ENCODE measurements at places on chromosomes 4 and X.
A peak's percentile ranks its signal among the peaks of the same experiment; 100 is the strongest.

DNA sequence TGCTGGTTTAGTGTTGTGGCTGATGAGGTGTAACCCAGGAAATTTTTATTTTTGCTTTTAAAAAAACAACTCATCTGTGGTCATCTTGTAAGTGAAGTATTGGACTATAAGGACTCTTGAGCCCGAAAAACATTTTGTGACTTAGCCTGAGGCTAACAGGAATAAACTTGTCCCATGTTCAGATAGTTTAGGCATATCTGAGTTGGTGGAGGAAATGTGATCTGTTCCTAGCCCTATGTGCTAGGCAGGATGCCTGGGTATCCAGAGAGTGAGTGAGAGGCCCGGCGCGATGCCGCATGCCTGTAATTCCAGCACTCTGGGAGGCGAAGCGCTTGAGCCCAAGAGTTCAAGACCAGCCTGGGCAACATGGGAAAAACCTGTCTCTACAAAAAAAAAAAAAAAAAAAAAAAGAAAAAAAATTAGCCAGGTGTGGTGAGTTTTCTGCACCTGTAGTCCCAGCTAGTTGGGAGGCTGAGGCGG lies 3.7 kb downstream of the SMS start:
- DNase-seq = no peak

DNA sequence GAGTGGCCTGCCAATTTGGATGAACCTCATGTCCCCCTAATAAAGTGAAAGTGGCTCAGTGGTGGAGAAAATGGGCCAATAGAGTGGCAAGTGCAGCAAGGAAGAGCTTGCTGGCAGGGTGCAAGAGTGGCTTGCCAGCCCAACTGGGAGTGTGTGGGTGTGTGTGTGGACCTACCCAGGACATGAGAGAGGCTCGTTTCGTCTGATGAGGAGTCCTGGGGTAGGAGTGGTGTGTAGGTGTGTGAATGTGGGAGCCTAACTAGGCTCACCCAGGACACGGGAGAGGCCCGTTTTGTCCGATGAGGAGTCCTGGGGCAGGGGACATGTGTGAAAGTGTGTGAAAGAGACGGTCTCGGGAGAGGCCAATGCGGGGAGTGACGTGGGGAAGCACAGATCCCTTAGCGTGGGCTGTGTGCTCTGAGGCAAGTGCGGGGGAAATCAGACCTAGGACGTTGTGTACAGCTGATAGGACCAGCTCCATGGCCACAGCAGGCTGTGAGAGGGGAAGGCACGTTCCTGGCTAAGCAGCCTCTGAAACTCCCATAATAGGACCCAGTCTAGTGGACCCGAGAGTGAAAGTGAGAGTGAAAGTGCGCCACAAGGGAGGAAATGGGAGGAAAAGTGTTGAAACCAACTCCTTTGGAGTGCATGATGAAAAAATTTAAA lies 5.3 kb downstream of the GAGE10 start:
- DNase-seq = peak; percentile 65

GRCh38 chrX:40177117-40177430 lies 79.3 kb upstream of the BCOR start:
- no peak for DNase-seq

GRCh38 chr4:126440297-126440696 lies 1125.5 kb downstream of the FAT4 start:
- no peak for DNase-seq

GRCh38 chrX:20254712-20255299 lies 11.9 kb downstream of the RPS6KA3 start:
- no peak for DNase-seq

DNA sequence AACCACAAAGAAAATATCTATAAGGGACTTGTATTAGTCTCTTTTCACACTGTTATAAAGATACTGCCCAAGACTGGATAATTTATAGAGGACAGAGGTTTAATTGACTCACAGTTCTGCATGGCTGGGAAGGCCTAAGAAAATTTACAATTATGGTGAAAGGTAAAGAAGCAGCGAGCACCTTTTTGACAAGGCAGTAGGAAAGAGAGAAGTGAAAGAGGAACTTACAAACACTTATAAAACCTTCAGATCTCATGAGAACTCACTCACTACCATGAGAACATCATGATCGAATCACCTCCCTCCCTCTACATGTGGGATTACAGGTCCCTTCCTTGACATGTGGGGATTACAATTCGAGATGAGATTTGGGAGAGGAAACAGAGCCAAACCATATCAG lies 856.0 kb downstream of the TRAM1L1 start:
- no peak for DNase-seq

DNA sequence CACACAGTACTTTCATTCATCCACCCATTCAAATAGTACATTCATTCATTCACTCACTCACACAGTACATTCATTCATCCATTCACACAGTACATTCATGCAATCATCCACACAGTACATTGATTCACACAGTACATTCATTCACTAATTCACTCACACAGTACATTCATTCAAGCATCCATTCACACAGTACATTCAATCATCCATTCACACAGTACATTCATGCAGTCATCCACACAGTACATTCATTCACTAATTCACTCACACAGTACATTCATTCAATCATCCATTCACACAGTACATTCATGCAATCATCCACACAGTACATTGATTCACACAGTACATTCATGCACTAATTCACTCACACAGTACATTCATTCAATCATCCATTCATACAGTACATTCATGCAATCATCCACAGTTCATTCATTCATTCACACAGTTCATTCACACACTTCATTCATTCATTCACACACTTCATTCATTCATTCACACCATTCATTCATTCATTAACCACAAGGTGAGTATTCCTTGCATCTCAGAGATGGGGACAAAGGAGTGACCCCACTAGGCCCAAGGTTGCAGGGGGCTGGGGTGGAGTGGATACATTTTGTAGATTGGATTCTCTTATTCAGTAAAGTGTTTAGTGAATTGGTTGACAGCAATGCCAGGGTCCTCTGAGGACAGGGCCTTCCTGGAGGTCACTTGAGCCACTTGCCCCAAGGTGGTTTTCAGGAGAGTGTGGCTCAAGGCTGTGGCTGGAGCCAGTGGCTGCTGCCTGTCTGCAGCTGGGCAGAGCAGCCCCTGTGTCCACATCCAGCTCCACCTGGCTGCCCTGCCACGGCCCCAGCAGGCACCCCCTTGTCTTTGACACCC lies 4.3 kb upstream of the SPON2 start:
- no peak for DNase-seq

- no peak for DNase-seq
These were observed 1243.8 kb upstream of the ADGRL3 start for GRCh38 chr4:59956366-59956765.

GRCh38 chrX:105975382-105975781 lies 63.1 kb downstream of the SERPINA7 start:
- DNase-seq = no peak

DNA sequence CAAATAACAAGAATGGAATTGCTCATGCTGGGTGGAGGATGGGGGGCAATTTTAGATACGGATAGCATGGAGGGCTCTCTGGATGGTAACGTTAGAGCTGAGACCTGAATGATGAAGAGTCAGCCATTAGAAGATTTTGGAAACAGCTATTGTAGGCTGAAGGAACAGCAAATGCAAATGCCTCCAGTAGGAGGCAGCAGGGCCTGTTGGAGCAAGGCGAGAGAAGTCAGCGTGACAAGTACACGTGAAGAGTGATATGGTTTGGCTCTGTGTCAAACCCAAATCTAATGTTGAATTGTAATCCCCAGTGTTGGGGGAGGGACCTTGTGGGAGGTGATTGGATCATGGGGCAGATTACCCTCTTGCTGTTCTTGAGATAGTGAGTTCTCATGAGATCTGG lies 59.3 kb upstream of the SOD3 start:
- DNase-seq = peak; percentile 22

- DNase-seq = no peak
These were observed 618.8 kb downstream of the GLUD2 start for GRCh38 chrX:121666171-121666570.

GRCh38 chr4:90099812-90100211 lies 27.4 kb upstream of the CCSER1 start:
- peak; percentile 74 for DNase-seq

DNA sequence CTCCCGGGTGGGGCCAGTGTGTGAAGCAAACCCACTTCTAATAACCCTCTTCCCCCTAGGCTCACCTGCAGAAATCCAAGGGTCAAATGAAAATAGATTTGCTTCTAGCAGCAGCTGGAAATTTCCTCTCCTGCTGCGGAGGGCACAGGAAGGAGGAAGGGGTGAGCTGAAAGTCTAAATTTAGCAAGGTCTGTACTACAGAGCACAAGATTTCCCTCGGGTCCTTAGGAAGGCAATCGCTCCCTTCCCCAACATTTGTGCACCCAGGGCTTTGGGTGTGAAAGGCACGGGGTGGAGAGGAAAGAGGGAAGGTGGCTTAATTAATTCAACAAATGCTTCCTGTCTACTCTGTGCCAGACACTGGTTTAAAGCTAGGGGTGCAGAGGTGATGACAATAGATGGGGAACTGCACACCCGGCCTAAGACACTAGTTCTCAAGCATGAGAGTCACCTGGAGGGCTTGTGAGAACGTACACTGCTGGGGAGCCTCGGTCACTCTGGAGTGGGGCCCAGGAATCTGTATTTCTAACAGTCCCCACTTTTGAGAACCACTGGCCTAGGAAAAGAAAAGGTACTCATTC lies 204.4 kb downstream of the NSUN7 start:
- DNase-seq = no peak

GRCh38 chr4:141658309-141658708 lies 21.9 kb downstream of the IL15 start:
- DNase-seq = peak; percentile 27

GRCh38 chrX:118360429-118361125 lies 14.7 kb downstream of the WDR44 start:
- DNase-seq = no peak

DNA sequence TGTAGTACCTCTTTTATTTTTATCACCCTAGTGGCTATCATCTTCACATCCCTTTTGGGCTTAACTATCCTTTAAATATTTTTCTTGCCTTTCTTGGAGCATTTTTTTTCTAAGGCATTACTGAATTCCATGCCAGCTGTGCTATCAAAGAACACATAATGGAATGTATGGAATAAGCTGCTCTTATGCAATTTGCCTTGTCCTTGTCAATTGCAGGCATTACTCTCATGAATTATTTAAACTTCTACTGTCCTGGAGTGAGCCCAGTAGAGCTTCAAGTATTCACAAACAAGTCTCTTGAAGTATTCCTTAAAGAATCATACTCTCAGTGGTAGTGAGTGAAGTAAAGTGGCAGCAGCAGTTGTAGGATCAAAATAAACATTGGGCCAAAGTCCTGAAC lies 144.6 kb upstream of the IGFBP7 start:
- no peak for DNase-seq

DNA sequence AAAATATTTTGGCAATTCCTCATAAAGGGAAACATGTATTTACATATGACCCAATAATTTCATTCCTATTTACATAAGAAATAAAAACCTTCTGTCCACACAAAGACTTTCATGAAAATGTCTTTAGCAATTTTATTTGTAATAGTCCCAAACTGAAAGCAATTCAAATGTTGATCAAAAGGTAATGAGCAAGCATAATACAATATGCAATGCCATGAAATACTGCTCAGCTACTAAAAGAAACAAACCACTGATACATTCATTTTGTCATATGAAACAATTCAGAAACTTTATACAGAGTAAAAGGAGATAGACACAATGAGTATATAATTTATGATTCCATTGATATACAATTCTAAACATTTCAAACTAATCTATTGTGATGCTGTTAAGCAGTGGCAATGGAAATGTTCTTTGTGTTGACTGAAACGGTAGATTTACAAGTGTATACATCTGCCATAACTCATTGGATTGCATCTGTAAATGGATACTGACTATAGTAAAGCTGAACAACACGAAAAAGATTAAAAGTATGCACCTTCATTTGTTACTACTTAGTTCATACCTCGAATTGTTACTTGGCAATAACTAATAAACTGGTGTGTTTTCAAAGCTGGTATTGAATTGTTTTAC lies 335.6 kb downstream of the GASK1B start:
- no peak for DNase-seq

DNA sequence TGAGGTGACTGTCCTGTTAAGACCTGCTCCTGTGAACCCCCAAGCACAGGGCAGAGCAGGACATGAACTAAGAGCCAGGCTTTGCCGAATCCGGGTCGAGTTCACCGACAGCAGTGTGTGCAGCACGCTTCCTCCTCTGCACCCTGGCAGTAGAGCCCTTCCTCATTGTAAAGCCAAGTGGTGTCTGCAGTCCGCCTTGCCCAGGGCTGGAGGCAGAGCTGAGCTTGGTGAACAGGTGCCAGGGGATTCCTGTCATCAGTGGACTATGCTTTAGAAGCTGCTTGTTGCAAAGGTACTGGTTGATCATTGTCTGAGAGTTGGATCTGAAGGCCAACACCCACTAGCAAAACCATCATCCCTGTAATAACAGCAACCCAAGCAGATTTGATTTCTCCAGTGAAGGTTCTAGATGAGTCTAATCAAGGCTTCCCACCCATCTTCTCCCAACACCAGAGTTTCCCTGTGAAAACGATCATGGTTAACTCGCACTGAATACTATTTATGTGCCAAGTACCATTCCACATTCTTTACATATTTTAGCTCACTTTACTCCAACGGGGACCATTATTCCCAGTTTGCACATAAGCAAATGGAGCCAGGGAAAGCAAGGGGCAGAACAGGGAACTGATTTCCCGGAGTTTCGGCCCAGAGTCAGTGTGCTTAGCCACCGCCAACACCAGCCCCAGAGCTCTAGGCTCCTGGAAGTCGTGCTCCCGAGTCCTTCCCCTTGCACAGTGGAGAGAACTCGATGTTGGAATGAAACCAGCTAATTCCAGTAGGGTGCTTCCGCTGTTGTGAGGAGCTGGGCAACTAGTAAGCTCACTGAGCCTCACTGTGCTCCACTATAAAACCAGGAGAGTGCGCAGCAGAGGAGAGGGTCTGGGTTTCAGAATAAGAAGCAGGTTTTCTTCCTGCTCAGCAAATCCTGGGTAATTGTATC lies 1.4 kb upstream of the SLC34A2 start:
- no peak for DNase-seq

GRCh38 chr4:163191999-163192398 lies 25.3 kb upstream of the NAF1 start:
- DNase-seq = no peak

GRCh38 chr4:123353656-123354055 lies 42.9 kb upstream of the SPRY1 start:
- DNase-seq = no peak

- DNase-seq = no peak
These were observed 41.1 kb upstream of the NKAP start for GRCh38 chrX:119984652-119985051.

GRCh38 chr4:146585761-146586333 lies 52.8 kb upstream of the POU4F2 start:
- peak; percentile 85 for DNase-seq

DNA sequence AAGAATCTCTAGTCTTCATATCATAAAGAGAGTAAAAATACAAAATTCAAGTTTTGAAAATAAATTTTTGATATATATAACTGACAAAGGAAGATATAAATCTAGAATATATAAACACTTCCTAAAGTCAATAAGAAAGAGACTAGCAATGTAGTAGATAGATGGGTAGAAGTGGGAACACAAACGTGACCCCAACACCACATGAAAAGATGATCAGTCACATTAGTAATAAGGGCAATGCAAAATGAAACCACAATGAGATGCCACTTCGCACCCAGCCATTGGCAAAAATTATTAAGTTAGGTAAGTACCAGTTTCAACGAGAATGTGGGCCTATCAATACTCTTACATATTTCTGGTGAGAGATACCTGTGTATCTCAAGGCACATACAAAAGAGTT lies 106.5 kb downstream of the EGF start:
- no peak for DNase-seq
